ENCODE measurements at places on chromosomes 5 and 9.

- no peak for DNase-seq
Observed at GRCh38 chr5:92527311-92528078, 1053.5 kb downstream of the NR2F1-AS1 start.

- DNase-seq = no peak
Observed at GRCh38 chr9:79633558-79633957, 61.8 kb downstream of the TLE4 start.

- DNase-seq = no peak
Observed at GRCh38 chr9:26748449-26749058, 144.0 kb downstream of the CAAP1 start.

DNA sequence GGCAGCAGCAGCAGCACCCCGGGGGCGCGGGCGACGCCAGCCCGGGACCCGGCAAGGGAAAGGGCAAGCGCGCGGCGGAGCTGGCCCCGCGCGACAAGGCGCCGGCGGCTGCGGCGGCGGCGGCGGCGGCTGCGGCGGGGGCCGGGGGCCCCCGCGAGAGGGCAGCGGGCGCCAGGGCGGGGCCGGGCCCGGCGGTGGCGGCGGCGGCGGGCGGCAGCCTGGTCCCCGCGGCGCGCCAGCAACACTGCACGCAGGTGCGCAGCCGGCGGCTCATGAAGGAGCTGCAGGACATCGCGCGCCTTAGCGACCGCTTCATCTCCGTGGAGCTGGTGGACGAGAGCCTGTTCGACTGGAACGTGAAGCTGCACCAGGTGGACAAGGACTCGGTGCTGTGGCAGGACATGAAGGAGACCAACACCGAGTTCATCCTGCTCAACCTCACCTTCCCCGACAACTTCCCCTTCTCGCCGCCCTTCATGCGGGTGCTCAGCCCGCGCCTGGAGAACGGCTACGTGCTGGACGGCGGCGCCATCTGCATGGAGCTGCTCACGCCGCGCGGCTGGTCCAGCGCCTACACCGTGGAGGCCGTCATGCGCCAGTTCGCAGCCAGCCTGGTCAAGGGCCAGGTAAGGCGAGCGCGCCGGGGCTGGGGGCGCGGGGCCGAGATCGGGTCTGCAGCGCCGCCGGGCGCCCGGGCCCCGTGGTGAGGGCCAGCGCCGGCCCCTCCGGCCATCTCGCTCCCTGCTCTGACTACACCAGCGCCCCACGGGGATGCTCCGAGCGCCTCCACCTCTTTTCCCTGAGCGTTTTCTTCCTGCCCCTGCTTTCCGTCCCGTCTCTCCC is at the start of gene UBE2QL1:
UBE2QL1 (plus strand) TSS at position 238 of the 843 bp plus-strand sequence; CDS start at position 273, 35 bp downstream.
- no peak for DNase-seq

DNA sequence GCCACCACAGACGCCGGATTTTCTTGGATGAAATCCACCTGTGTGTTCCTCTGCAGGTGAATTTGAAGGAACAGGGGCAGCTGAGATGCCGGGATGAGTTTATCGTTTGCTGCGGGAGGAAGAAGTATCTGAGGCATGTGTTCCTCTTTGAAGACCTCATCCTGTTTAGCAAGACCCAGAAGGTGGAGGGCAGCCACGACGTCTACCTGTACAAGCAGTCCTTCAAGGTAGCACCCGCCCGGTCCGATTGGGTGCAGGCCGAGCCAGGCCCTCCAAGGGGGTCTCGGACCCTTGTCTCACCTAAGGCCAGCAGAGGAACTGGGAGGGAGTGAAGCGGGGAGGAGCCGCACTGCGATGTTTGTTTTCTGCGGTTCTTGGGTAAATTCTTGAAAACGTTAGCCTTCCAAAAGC is 18.4 kb upstream of the LRRC14B start:
- DNase-seq = no peak

DNA sequence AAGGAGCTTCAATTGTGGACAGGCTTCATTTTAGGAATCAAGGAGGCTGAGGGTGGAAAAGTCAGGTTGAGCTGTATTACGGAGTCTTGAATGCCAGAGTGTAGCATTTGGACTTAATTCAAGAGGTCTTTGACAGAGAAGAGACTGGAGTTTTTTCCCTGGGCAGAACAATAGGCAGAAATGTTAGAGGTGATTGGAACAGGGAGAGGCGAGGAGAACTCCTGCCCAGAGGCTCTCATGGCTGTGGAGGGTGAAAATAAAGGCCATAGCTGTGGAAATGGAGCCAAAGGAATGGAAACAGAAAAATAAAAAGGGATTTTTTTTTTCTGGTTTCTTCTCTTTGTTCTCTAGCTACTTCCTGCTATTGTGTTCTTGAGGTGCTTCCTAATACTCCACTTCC is 3.7 kb upstream of the IFNB1 start:
- DNase-seq = no peak

DNA sequence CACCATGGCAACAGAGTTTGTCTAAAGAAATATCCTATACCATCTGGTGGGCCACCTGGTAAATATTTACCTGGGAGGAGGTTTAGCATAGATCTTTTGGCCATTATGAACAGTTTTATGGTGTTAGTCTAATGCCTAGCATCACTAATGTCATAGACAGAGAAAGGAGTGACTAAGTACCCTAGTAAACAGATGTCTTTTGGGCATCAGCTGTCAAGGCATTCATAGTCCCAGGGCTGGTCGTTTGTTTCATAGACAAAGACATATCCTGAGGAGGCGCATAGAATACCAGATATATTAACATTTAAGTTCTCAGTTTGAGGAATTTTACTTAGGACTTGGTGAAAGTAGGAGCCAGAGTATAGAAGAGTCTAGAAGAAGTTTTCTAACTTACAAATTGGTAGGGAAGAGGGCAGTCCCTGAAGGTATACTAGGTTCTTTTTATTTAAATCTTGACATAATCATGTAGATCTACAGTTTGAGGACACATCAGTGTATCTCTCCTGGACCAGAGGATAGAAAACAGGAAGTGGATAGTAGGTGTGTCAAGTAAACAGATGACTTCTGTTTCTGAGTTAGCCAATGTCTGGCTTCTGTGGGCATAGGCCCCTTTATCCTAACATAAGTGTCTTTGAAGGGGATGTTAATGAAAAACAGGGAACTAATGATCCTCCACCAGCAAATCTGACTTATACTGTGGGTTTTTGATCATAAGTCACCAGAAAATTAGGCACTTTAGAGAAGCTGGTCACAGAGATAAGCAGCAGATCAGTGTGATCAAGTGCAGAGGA is 105.0 kb upstream of the PRSS3 start:
- DNase-seq = no peak

GRCh38 chr9:130937146-130938076 is 1.6 kb downstream of the FIBCD1 start:
- DNase-seq = no peak

- no peak for DNase-seq
Observed at GRCh38 chr9:78304357-78304756, 7.4 kb downstream of the PSAT1 start.

GRCh38 chr5:36416605-36417004 is 114.9 kb upstream of the RANBP3L start:
- no peak for DNase-seq

DNA sequence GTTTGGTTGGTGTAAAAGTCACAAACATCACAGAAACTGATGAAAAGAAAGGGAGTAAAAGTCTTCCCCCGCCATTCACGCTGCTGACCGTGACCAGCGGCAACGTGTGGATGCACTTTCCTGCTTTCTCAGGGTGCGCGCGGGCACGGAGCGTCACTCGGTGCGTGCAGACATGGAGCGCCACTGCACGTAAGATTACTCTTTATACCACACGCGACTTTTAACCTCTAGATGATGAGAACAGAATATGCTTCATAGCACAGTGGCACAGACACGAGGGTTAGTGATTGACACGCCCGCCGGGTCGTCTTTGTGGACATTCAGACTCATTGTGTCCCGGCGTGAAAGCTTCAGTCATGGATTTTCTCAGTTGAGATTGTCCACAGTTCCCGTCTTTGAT is 15.7 kb downstream of the CEP72 start:
- no peak for DNase-seq

DNA sequence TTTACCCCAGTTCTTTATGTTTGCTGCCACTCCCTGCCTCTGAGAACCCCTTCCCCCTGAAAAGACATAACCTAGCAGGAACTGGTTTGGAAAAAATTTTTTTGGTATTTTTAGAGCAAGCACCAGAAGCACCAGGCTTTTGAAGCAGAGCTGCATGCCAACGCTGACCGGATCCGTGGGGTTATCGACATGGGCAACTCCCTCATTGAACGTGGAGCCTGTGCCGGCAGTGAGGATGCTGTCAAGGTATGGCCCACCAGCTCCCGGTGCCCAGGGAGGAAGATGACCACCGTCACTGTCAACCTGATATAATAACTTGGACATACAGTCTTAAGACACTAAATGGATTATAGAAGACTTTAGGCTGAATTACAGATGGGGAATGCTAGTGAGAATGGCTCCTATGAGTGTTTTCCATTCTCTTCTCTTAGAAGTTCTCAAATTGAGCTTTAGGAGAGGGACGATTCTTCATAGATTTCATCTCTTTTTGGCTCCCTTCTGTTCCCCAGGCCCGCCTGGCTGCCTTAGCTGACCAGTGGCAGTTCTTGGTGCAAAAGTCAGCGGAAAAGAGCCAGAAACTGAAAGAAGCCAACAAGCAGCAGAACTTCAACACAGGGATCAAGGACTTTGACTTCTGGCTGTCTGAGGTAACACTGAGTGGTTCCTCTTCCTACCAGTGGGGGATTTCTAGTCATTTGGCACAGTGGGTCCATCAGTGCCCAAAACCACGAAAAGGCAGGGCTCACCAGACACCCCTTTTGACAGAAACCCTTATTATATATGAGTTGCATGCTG is 44.9 kb downstream of the DYNC2I2 start:
- DNase-seq = no peak

- no peak for DNase-seq
Observed at GRCh38 chr5:99763021-99763774, 772.0 kb upstream of the FAM174A start.

DNA sequence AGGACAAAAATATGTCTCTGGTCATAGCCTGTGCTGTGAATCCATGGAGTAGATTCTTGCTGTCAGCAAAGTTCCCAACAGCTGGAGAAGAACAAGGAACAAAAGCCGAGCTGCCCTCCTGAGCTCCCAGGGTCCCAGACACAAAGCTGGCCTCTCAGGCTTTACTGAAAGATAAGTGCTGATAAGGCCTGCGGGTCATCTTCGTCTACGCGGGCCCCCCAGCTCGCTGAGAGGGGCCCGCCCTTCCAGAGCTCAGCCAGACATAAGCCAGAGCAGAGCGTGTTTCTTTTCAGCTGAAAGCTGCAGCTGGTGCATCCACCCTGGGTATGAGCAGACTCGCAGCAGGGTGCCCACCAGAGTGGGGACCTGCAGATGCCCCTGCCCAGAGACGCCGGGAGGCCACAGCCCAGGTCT is 84.7 kb downstream of the HSD17B3 start:
- no peak for DNase-seq

DNA sequence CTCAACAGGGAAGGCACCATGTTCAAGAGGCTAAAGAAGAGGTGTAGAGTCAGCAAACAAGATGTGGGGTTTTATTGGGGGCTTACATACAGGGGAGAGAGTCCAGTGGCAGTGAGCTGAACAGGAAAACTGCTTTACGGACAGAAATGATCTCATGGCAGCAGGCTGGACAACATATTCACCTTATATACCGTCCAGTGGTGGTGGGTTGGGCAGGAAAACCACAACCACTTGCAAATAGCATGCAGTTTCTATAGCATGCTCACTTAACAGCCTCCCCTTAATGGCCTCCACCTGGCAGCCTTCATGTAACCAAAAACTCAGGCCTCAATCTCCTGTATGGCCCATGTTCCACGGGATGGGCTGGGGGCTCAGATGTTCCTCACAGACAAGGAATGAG is 5.4 kb downstream of the TNFSF8 start:
- DNase-seq = no peak

- no peak for DNase-seq
Observed at GRCh38 chr5:108206707-108207106, 175.2 kb downstream of the FBXL17 start.

DNA sequence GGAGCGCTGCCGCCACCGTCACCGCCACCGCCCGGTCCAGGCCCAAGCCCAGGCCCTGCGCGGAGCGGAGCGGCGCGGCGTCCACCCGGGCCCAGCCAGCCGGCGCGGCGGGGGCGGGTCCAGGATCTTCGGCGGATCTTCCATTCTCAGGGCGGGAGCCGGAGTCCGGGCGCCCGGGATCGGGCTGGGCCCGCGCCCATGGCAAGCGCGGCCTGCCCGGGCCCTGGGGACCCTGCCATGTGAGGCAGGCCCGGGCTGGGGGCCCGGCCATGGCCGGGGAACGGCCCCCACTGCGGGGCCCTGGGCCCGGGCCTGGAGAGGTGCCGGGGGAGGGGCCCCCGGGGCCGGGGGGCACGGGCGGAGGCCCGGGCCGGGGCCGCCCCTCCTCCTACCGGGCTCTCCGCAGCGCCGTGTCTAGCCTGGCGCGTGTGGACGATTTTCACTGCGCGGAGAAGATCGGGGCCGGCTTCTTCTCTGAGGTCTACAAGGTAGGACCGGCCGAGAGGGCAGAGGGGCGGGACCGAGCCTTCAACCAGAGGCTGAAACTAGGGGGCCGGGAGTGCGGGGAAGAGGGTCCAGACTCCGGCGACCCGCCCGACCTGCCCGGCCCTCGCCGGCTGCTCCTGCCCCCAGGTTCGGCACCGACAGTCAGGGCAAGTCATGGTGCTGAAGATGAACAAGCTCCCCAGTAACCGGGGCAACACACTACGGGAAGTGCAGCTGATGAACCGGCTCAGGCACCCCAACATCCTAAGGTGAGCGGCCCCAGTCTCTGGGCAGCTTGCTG is 482 bp downstream of the TESK1 start:
- DNase-seq = no peak

DNA sequence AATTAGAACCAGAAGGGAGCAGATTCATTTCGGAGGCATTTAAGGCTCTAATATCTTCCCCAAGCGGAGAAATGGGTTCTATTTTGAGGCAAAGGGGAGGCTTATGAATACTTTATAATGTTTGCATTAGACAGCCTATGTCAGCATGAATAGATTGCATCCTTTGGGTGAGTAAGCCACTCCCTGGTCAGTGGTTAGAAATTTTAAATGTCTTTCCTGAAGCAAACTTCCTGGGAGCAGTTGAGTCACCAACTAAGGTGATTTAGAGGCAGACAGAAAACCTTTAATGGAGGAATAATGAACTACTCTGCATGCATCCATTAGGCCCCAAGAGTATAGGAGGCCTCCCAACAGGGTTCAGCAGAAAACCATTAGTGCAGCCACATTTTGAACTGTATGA is 204.9 kb downstream of the ELAVL2 start:
- no peak for DNase-seq

Measured in HFF-Myc (cell line).